ENCODE measurements at places on chromosomes 5 and 9.

DNA sequence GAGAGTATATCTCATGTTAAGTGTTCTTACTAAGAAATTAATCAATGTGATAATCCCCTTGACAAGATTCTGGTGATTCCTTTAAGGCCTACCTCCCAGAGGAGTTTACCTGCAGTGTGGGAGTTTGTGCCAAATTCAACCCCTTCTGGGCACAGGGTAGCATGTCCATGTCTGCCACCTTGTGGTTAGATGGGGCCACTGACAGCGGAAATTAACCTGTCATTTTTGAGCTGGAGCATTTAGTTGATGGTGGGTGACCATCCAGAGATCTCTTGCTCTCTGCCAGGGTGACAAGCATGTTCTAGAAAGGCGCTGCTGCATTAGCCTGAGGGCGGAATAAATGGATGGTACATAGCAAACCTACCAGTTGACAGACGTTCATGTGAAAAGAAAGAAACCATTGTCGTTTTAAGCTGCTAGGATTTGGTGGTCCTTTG lies 132.2 kb downstream of the FBXO4 start:
- DNase-seq, result peak; percentile 46

DNA sequence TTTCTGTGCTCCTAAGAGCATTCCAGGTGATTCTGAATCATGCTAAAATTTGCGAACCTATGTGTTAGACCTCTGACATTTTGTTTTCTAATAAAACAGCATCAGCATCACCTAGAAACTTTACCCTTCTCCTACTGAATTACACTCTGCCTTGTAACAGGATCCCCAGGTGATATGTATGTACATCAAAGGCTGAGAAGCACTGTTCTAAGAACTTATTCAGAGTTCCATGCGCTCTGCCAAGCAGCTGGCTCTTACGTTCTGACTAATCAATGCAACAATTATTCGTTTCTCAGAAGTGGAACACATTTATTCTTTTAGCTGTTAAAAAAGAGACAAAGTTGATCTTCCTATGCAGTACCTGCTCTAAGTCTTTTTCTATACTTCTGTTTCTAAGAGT lies 228.6 kb downstream of the SLF1 start:
- DNase-seq, result no peak

GRCh38 chr9:73155968-73156864 lies 4.6 kb downstream of the ANXA1 start:
- DNase-seq, result no peak

DNA sequence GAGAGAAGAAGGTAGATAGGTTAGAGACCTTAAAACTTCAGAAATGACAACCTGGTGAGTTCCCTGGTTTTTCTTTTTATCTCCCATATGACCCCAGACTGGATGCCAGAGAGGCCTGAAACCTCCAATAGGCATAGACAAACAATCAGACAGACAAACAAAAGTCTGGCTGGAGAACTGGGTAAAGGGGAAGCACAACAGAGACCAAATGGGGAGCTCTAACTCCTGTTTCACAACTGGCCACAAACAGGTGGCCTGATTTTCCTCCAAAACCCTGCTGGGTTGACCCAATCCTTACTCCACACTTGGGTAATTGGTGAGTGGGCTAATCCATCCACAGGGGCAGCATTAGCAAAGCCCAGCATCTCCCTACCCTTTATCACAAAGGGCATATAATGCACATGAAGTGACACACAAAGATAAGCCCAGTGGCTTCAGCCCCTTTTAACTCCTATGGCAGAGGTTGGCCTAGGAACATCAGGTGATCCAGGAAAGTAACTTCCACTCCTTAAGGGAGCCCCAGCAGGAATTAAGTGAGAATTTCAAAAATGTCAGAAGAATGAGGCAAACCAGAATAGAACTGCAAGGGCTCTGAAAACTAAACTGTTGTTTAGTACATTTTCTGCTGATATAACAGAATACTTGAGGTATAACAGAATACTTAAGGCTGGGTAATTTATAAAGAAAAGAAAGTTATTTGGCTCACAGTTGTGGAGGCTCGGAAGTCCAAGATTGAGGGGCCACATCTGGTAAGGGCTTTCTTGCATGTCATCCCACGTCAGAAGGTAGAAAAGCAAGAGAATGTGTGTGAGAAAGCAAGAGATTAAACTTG lies 60.9 kb upstream of the ROR2 start:
- peak; percentile 16 for DNase-seq

GRCh38 chr5:166649676-166650075 lies 1641.8 kb upstream of the WWC1 start:
- DNase-seq, result peak; percentile 8

DNA sequence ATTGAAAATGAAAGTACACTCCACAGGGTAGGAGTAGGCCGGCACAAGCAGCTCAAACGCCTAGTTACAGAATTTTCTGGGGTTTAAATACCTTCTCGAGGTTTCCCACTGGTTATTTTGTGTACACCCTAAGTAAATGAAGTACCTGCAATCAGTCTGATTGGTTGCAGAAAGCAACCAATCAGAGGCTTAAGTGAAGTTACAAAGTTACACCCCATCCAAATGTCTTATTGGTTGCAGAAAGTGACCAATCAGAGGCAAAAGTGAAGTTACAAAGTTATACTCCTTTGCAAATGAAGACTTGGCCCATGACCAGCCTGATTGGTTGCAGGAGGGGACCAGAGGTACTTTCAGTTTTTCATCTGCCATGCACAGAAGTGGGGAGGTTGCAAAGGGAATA lies 33.2 kb upstream of the ERAP2 start:
- no peak for DNase-seq

- no peak for DNase-seq
These were observed 123.0 kb downstream of the COL23A1 start for GRCh38 chr5:178467205-178467567.

GRCh38 chr5:162995568-162995967 lies 441.8 kb upstream of the CCNG1 start:
- DNase-seq, result no peak

DNA sequence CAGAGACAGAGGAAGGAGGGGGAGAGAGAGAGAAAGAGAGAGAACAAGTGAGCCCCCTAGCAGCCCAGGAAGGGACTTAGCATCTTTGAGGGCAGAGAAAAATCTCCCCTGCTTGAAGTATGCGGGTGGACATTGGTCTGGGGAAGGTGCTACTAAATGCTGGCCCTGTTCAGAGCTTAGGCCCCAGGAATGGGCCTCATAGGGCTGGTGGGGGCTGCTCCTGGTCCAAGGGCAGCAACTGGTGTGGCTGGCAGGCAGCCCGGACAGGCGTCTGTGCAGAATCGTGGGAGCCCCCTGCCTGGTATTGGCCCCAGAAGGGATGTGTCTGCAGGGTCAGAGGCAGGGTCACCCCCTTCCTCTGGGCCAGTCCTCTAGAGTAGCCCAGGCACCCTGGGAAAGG lies 47.8 kb upstream of the SUSD3 start:
- DNase-seq, result no peak

DNA sequence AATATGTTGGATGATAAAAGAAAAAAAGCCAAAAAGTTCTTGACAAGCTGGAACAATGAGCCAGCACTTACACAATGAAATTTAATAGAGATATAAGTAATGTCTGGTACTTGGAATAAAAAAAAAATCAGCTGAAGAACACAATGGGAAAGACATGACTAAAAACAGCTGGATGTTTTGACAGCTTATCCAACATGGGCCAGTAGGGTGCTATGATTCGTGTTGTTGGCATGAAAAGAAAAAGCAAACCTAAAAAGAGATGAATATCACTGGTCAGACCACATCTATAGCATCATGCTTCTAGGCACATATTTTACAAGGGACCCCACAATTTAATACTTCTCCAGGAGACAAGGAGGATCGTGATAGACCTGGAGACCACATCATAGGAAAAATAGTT lies 175.3 kb downstream of the ARL15 start:
- DNase-seq, result peak; percentile 47

- no peak for DNase-seq
These were observed 844.4 kb upstream of the CDH18 start for GRCh38 chr5:20832204-20833080.

DNA sequence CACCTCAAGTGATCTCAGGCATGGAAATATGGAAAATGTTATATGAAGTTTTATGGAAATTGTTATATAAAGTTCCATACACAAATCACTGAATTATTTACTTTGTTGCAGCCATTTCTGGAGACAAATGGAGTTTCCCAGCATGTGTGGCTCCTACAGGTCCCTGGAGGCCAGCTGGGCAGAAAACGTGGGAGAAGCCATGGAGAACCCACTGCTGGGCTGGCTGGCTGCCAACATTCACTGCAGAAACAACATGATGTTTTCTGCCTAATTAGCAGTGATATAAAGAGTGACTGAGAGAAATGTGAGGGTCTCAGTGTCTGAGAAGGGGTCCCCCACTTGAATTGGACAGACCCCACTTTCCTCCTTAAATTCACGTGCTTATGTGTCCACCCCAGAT lies 208.8 kb upstream of the IRX2 start:
- DNase-seq, result no peak

DNA sequence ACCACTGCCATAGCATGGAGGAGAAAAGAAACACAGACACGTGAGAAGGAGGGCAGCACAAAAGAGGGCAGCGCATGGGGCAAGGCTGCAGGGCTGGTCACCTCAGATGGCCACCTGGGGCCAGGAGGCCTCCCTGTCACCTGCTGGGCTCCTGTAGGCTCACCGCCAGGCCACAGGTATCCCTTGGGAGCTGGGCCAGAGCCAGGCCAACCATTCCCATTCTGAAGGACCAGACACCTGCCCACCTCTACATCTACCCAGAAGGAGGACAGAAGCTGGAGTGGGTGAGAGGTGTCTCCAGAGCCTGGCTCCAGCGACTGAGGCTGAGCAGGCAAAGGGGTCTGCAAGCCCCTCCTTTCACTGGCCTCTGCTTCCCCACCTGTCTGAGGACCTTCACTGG lies 103.1 kb downstream of the PAX5 start:
- no peak for DNase-seq

All from fibroblast of mammary gland (primary cell).